ENCODE measurements at places on chromosomes 4 and X.

DNA sequence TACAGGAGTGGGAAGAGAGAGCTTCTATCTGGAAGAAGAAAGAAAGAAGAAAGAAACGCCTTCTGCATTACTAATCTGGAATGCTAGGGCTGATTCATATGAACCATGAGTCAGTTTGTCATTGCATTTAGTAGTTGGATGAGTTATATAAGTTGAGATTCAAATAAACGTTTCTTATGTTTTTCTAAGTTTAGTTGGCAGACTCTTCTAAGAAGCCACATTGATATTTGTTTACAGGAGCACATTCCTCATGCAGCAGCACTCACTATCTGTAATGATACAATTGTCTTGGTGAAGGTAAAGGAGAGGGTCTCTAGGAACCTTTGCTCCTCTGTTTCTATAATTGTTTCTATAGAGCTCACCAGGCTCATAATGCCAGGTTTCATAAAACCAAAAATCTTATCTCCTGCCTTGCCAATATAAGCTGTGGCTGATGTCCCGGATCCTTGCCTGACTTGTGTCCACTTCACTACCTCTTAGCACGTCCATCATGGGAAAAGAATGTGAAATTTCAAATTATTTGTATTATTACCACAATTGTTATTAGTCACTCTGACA, 39.5 kb downstream of the HOPX start:
- DNase-seq = no peak

- no peak for DNase-seq
Measured at GRCh38 chr4:186404562-186405134, 138.7 kb downstream of the F11 start.

DNA sequence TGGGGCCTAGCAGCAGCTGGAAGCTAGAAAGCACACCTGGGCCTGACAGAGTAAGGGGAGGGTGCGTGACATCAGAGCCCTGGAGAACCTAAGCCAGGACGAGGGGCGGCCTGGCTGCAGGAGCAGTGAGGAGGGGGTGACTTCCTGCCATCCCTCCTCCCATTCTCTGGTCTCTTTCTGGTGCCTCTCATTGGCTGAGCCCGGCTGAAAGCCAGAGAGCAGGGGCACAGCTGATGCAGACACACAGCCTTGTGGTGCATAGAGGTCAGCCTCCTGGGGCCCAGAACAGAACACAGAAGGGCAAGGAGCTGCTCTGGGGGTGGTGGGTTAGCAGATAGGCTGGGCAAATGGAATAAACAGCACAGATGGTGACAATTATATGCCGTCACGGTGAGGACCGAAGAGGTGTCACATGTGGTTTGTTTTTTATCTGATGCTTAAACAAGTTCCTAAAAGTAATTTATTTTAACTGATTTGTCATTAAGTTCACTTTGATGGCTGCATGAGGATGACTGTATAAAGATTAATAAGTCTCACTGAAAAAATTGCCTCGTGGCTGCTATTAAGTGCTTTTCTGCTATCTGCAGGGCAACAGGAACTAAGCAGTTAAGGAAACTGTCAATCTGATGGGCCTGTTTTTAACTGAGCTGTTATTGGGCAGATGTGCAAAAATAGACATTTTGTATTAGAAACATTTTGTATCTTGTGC, 102.0 kb downstream of the FNIP2 start:
- DNase-seq = no peak

DNA sequence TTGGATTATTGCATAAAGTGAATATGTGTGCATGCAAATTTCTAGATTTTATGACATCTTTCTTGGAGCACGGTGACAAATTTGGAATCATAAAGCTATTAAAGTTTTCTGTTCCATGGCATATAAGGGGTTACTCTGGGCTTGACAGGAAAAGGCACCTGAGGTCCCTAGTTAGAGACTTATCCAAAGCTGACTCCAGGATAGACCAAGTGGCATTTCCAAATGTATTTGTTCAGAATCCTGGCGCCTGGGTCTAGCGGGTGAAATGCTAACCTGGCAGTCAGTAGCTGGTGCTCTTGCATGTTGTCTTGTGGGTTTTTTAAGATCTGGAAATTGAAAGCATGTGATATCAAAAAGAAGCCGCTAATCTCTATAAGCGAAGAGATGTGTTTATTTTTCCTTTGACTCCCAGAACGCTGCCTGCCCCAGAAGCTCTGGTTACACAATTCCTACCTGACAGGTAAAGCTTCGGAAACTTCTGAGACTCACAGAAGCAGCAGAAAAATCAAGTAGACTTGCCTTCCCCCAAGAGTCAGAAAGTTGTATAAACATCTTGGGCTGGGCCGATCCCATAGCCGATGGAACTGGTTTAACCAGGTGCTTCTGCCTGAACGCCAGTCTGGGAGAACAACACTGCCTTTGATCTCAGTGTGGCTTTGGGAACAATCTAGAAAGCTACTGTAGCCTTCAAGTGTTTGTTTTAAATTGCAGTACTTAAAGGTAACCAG, 12.9 kb upstream of the ZCCHC4 start:
- no peak for DNase-seq

DNA sequence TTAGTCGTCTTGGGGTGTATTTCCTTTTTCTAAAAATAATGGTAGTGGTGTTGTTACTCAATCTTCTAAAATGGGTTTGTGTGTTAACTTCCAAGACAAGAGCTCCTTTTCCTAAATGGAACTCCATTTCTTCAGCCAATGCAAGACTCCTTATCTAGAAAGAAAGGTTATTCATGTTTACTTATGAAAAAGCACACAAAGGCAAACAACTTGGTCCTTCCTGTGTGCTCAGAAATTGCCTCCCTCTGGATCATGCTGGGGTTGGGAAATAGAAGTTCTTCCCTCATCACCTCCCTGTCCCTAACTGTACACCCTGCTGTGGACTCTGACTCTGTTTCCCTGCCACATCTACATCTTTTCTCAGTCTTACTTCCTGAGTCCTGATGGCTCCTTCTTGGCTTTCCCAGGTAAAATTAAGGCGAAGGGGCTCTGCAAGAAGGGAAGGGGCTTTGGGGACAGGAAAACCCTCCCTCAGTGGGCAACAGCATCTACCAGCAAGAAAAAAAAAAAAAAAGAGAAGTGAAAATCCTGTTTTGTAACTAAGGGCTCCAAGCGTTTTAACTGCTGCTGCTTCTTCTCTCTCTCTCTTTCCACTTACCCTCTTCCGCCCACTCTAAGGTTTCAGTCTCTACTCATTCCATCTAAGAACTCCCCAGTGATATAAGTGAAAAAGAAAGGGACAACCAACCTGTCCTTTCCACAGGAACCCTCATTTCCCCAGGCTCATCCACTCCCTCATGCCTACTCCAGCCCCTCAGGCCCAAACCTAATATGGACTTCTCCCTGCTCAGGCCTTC, 19.8 kb upstream of the TASL start:
- no peak for DNase-seq

GRCh38 chrX:136397001-136397400, 90.7 kb upstream of the BRS3 start:
- no peak for DNase-seq

GRCh38 chr4:41258783-41259182, 2.1 kb downstream of the UCHL1 start:
- DNase-seq = no peak

DNA sequence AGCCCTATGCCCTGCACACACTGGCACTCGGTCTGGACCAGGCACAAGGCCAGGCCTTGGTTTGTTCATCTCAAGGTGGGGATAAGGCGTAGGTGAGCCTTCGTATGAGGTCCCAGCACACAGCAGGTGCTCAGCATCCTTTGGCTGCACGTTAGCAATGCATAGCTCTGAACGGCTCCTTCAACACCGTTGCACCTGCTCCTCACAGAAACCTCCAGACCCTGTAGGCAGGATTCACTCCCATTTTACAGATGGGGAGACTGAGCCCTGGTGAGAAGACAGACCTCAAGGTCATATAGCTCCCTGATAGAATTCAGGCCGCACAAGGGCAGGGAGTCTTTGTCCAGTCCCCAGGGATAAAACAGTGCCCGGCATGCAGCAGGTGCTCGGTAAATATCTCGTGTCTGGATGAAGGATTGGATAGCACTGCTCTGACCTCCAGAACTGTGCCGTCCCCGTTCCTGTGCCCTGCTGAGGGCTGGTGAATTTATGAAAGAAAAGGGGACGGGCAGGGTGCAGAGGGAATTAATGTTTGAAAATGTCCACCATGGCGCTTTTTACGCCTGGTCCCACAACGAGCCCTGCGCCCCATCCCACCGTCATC, 2.4 kb downstream of the PPP2R2C start:
- no peak for DNase-seq

DNA sequence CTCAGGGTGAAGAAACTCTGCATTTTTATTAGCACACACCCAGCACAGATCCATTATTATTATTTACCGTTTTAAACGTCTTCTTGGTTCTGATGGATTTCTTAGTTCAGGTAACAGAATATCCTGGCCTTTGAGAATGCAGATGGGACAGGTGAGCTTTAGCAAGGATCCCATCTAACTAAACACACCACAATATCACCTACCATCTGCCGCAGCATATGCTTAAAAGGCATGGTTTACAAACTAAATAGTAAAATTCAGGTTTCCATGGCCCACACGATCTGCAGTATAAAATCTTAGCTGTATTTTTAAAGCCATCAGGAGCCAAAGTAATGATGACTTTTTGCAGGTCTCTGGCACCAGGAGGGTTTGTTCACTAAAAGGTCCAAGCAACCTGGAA, 31.7 kb upstream of the GATB start:
- DNase-seq = no peak

DNA sequence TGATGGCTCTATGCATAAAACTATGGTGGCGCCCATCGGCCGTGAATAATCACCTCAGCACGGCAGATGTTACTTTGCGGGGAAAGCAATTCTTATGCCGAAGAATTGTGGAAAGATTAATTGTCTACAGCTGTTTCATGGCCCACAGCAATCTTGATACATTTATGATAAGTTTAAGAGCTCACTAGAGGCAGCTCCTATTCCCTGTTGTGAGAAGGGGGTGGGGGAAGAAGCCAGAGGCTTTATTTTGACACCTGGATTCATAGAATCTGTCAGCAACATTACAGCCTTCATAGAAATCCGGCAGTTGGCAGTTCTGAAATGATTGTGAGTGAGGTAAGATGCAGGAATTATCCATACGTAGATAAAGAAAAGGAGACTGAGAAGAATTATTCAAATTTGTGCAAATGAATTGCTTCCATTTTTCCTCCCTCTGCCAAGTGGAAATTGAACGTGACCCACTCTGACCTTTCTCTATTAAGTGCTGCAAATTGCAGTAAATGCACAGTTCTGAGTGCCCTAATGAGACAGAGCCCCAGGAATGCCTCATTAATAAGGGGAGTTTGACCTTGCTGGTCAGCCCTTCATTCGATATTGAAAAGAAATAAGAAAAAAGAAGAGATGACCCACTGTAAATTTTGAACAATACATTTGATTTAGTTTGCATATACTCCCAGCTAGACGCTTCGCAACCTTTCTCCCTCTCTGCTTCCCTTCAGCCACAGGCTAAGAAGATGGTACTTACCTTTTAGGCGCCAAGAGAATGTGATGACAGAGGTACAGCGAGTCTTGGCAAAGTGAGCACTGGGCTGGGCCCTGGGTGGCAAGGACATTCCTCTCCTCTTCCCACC, 188.8 kb downstream of the GPAT3 start:
- no peak for DNase-seq

- DNase-seq = no peak
Measured at GRCh38 chrX:12548746-12549145, 242.5 kb upstream of the PRPS2 start.

DNA sequence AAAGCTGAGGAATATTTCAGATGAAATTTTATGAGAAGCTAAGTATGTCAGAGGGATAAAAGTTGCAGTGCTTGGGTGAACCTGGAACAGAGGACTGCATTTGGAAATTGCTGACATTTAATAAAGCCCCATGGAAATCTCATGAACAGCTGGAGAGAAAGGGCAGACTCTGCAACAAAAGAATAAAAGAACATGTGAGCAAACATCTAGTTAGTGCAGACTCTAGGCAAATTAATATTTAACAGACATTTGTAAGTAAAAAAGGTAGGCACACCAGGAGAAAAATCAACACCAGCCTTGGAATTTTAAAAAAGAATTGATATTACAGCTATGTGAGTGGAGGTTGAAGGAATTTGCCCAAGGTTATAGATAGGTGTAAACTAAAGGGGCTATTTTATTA, 114.6 kb upstream of the PUDP start:
- no peak for DNase-seq

DNA sequence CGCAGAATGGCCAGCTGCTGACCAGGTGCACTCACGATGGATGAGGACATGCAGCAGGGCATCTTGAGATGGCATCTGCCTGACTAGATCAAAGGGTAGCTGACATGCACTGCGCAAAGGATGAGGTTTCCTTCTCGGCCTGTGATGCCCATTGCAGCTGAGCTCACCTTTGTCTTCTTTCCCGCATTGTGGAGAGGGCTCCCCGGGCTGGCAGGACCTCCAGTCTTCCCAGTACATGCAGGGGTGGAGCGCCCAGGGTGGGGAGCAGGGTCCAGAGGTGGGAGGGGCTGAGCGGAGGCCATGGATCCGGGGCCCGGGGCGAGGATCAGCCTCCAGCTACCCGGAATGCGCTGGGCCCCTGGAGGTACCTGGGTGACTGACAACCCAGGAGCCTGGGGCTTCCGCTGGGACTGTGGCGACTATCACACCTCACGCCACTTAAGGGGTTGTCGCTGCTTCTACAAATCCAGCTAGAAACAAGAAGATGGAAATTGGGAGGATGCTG, 12.0 kb downstream of the TREX2 start:
- no peak for DNase-seq

DNA sequence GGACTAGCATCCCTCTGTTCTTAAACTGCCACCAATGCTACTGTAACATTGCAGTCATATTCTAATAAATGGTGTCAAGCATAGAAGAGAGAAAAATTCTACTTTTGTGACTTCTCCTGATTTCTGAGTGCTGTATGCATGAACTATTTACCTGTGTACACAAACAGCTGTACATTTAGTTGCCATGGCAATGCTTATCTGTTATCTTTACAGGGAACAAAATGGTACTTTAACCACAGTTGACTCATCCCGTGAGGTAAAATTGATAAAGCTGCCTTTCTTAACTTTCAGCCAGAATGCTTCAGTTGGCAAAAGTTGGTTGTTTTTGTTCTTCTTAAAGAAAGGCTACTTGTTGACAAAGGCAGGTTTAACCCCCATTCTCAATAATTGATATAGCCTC, 587.5 kb upstream of the MAGEB2 start:
- DNase-seq = no peak

- DNase-seq = no peak
Measured at GRCh38 chrX:1483843-1484637, 31.3 kb upstream of the ASMTL start.

GRCh38 chr4:103567591-103567990, 152.2 kb downstream of the TACR3 start:
- DNase-seq = no peak
